ENCODE measurements at places on chromosomes 12 and 14.

DNA sequence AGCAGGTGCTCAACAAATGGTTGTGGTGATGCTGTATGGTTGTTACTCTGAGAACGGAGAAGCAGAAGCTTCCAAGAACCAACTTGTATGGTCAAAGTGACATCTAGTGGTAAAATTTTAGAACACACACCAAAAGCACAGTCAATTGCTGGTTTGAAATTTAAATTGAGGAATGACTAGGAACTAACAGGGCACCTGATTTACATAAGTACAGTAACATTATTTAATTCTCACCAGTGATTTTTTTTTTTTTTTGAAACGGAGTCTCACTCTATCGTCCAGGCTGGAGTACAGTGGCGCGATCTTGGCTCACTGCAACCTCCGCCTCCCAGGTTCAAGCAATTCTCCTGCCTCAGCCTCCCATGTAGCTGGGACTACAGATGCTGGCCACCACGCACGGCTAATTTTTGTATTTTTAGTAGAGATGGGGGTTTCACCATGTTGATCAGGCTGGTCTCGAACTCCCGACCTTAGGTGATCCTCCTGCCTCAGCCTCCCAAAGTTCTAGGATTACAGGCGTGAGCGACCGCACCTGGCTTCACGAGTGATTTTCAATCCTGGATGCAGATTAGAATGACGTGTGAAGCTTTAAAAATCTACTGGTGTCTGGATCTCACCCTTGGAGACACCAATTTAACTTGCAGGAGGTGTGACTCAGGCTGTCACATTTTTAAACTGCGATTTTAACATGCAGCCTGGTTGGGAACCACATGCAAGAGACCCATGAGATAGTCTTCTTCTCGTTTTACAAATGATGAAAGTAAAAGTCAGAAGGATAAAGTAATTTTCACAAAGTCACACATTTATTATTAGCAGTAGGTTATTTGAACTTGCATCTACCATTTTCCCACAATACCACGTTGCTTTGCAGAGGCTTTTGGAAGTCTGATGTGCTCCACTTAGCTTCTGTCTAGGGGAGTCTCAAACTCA lies 14.1 kb upstream of the NUMB start:
- DNase-seq, result no peak

GRCh38 chr14:103855734-103856095 lies 8.3 kb upstream of the PPP1R13B start:
- DNase-seq, result no peak

GRCh38 chr14:24943024-24943423 lies 106.9 kb downstream of the STXBP6 start:
- no peak for DNase-seq

DNA sequence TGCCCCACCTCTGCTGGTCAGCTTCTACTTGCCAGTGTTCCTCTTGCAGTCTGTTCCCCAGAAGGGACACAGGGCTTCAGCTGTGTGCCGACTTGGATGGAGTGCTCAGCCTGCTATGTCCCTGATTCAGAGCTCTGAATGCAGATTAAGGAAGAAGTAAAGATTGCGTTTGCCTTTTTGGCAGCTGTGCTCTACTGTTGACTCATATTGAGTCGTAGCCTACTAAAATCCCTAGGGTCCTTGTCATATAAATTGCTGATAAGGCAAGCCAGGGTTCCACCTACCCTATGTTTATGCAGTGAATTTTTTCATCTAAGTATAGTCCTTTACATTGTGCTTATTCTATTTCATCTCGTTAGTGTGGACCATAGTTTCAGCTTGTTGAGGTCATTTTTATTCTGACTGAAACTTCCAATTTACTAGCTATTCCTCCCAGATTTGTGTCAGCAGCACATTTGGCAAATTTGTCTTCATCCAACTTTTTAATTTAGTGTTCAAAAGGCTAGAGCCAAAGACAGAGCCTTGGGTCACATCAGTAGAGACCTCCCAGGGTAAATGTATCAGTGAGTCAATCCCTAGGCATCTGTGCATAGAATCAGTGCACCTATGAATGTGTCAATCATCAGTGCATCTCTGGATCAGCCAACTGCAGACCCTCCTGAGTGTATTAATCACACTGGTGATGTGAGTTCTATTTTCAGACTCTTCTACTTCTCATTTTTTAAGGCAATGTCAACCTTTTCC lies 31.9 kb downstream of the CACNA1C start:
- DNase-seq, result no peak

DNA sequence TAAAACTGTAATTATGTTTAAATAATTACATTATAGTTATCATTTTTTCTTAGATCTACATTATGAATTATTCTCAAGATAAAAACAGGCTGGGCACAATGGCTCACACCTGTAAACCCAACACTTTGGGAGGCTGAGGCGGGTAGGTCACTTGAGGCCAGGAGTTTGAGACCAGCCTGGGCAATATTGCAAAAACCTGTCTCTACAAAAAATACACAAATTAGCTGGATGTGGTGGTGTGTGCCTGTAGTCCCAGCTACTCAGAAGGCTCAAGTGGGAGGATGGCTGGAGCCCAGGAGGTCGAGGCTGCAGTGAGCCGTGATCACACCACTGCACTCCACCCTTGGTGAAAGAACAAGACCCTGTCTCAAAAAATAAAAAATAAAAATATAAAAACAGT lies 40.3 kb upstream of the KCNJ8 start:
- no peak for DNase-seq

DNA sequence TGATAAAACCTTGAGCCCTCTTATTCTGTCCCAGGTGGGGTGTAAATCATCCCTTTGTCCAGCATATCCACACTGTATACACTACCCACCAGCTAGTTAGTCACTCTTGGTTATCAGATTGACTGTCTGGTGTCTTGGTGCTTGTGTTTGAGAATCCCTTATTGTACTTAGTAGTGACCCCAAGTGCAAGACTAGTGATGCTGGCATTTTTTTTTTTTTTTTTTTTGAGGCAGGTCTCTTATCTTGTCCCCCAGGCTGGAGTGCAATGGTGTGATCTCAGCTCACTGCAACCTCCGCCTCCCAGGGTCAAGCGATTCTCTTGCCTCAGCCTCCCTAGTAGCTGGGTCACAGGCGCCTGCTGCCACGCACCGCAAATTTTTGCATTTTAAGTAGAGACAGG lies 5.8 kb downstream of the VRK1 start:
- no peak for DNase-seq

DNA sequence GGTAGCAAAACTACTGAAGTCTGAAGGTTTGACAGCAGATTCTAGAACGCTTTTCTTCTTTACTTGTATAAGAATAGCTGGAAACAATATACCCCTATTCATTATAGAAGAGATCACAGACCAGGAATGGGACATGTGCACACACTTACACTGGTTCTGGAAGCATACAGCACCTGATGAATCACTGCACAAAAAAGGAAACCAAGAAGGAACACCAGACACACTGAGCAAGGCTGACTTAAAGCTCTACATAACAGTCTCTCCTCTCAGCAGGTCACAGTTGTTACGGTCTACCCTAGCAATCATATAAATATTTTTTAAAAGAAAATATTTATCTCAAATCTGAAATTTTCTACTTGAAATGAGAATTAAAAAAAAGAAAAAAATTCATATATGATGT lies 13.5 kb downstream of the ATP2B1 start:
- no peak for DNase-seq

GRCh38 chr14:30958555-30959407 lies 66.7 kb upstream of the AP4S1 start:
- DNase-seq, result no peak

DNA sequence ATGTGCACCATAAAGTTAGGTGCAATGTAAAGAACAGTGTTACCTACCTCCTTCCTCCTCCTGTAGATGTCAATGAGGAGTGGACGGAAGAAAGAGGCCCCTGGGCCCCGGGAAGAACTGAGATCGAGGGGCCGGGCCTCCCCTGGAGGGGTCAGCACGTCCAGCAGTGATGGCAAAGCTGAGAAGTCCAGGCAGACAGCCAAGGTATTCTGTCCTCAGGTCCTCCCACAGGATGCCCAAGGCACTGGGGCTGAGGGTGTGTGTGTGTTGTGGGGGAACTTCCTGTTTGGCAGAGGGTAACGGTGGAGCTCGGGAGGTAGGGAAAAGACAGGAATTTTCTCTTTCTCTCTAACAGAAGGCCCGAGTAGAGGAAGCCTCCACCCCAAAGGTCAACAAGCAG lies 6.4 kb downstream of the ATN1 start:
- DNase-seq, result no peak

DNA sequence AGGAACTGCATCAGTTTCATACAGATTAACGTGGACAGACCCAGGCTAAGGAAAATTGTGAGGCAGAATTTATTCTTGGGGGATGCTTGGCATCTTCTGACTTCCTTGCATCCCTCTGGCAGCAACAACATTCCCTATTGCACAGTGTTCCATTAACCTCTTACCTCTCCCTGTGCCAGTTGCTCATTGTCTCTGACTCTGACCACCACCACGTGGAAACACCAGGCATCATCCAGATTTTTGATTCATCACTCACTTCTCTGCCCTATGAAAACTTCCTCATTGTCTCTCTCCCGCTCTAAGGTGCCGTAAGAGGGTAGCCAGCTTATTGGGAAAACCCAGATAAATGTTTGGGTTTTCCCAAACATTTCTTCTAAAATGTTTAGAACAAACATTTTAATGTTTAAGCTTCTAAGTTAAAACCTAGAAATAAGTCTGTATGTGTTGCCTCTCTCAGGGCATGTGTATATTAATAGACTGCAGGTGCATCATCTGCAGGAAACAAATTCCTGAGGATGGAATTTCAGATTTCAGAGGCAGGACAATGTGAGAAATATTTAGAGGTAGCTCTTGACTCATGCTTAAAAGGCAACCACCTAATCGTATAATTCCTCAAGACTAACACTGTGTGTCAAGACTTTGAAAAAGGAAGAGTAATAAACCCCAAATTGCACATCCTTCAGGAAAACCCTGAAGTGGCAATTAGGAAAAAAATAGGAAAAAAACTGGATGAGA lies 64.5 kb upstream of the SLC35F4 start:
- no peak for DNase-seq

- DNase-seq, result no peak
These were observed 30.4 kb downstream of the FIGNL2 start for GRCh38 chr12:51818086-51818485.

- DNase-seq, result peak; percentile 26
These were observed 82.8 kb downstream of the BORCS5 start for GRCh38 chr12:12439636-12440035.

DNA sequence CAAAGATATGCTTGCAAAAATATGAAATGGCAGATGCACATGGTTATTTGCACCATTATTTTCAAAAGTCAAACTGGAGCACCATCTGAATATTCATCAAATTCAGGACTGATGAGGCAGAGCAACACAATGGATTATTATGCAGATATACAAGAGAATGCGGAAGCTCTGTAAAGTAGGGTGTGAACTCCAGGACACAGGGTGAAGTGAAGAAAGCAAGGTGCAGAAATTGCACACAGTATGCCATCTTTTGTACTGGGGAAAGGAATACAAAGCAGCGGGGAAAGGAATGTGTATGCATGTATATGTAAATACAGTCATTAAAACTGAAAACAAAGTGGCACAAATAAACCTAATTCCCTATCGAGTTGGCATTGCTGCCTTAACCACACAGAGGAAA lies 22.7 kb upstream of the CLEC4E start:
- DNase-seq, result no peak

GRCh38 chr12:19927661-19928060 lies 440.7 kb upstream of the PDE3A start:
- no peak for DNase-seq

GRCh38 chr12:16037533-16037932 lies 126.4 kb downstream of the DERA start:
- no peak for DNase-seq

- DNase-seq, result no peak
These were observed 4.9 kb downstream of the PTGDR start for GRCh38 chr14:52272375-52272774.
